ENCODE measurements at places on chromosomes 2 and 18.

DNA sequence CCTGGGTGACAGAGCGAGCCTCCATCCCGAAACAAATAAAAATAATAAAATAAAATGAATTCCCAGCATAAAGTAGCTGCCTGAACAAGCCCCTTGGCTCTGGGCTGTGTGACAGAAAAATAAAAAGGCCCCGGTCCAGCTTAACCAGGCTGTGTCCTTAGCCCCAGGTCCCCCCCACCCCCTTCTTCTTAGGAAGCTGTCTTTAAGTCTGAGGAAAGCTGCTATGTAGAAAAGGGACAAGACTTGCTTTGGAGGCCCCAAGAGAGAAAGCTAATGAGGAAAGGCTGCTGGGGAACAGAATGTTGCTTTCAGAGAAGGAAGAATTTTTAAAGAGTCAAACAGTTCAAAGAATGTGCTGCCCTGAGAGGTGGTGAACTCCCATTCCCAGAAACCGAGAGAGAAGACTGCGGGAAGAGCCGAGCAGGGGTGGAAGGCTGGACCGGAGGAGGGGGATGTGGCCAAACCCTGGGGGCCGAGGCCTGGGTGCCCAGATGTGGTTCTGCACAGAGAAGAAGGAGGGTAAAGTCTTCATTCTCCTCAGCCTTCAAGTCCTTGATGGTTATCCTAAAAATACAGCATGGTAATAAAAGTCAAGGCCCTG lies 61.9 kb downstream of the CENPO start:
- DNase-seq: no peak

DNA sequence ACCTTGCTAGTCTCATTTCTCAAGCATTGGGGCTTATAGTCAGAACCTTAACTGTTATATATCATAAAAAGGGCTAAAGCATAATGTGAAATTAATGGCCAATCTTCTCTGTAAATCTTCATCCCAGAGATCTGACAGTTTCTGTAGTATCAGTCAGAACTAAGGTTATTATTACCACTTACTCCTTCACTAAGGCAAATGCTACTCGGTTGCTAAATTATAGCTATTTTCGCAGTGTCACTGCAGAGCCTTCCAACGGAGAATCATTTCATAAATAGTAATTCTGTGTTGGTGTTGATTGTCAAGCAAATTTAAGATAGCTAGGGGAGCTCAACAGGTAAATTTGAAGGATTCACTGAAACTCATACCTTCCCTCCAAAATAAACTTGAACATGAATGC lies 258.0 kb downstream of the METTL4 start:
- no peak for DNase-seq

- DNase-seq: no peak
Measured at GRCh38 chr2:47654790-47655562, 128.0 kb upstream of the MSH6 start.

- no peak for DNase-seq
Measured at GRCh38 chr2:146867477-146867986, 977.3 kb upstream of the ACVR2A start.

DNA sequence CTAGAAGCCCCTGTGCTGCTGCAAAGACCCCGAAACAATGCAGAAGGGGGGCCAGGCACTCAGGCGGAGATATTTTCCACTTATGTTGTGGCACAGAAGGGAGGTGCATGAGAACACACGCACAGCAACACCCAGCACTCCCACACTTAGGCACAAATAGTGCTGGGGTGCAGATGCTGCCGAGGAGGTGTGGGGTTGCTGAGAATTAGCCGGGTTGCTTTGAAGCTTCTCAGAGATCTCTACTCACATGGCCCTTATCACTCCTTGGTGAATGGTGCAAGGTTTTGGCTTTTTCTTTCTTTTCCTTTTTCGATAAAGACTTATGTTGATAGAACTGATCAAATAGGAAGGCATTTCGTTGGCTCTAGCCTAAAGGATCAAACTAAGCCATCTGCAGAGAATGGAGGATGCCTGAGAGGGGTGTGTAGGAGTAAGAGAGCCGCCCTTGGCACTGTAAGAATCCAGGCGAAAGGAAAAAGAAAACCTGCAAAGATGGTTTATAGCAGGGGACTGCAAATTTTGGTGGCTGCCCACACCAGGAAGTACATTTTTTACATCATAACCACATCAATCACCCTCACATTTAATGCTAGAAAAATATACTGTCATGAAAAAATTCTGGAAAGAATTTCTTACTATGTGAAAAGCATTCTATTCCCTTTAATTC lies 27.9 kb upstream of the FHL2 start:
- no peak for DNase-seq

DNA sequence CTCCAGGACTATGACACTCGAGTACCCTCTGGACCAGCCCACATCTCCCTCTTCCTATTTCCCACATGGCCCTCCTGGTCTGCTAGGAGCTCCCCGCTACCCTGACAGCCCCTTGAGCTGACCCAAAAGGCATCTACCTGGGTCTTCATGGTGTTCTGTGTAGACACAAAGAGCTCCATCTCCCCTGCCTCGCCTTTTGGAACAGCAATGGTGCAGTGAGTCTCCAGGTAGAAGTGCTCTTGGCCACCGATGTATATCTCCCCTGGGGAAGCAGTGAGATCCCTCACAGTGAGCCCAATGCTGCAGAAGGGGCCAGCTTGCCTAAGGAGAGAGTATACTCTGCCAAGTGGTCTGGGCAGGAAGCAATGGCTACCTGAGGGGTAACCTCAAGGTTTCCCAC lies 47.8 kb downstream of the XDH start:
- DNase-seq: no peak

DNA sequence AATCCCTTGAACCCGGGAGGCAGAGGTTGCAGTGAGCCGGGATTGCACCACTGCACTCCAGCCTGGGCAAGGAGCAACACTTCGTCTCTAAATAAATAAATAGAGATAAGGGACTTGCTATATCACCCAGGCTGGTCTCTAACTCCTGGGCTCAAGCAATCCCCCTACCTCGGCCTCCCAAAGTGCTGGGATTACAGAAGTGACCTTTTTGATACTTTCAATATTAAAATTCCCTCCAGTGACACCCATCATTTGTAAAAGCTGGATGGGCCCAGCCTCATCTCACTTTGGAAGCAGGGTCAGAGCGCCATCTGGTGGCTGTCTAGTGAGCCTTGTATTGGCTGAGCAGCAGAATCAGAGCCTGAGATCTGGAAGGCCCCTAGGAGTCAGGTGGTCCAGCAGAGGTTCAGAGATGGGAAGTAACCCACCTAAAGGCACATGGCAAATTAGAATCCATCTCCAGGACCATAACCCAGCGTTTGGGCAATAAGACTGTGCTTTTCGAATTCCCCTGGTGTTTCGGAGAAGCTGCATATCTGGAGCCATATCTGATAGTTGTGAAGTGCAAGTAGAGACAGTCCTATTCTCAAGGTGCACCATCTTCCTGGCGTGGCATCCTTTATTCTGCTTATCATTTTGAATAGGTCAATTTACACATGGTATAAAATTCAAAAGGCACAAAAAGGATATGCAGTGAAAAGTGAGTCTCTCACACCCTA lies 18.3 kb upstream of the SLC35F6 start:
- DNase-seq: peak; percentile 39

DNA sequence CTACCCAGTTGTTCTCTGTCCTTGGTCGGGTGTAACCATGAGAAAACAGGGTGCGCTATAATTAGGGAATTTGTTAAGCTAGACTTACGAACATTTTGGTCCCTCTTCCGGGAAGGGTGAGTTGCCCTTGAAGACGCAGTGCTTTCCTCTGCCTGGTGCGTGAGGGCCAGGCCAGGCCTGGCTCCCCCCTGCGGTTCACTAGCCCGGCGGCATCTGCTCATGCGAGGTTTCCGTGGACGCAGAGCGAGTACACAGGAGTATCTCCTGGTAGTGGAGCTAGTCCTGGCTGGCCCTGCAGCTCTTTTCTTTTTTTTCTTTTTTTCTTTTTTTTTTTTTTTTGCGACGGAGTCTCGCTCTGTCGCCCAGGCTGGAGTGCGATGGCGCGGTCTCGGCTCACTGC lies 148.8 kb downstream of the PTGR3 start:
- DNase-seq: no peak

DNA sequence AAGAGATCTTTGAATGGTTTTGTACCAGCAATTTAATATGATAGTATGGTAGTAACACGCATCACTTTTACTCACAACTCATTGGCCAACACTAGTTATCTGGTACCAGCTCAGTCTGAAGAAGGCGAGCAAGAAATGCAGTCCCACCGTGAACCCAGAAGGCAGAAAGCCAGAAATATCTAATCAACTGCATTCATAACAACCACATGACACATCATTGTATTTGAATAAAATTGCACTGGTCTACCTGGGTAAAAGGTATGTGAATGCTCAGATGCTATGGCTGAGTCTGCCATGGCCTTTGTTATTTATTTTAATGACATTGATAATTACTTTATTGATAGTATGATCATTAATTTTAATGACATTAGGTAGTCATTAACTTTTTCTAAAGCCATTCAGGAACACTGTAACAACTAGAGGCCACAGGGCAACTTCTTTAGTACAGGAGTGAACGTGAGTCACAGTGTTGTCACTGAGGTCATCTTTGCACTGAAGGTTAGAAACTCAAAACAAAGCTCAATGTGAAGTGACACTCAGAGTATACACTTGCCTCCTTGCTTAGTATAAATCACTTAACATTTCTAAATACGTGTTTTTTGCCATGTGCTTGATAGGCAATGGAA lies 475.6 kb upstream of the TNP1 start:
- DNase-seq: no peak

- DNase-seq: no peak
Measured at GRCh38 chr18:37674570-37674969, 109.0 kb upstream of the CELF4 start.

- no peak for DNase-seq
Measured at GRCh38 chr18:36360256-36360909, 62.9 kb downstream of the FHOD3 start.

DNA sequence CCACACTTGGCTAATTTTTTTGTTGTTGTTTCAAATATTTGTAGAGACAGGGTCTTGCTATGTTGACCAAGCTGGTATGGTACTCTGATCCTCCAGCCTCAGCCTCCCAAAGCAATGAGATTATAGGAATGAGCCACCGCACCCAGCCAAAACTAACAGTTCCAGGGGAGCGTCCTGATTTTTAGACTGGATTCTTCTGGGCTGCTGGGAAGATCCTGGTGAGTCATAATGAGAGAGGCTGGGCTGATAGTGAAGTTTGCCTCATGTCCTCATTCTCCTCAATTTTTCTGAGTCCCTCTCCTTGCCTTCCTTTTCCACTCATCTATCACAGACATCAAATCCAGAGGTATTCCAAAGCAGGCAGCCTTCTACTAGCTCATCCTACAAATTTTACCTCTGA lies 81.3 kb downstream of the VSNL1 start:
- no peak for DNase-seq

GRCh38 chr2:69054431-69054830 lies 41.5 kb downstream of the ANTXR1 start:
- no peak for DNase-seq

DNA sequence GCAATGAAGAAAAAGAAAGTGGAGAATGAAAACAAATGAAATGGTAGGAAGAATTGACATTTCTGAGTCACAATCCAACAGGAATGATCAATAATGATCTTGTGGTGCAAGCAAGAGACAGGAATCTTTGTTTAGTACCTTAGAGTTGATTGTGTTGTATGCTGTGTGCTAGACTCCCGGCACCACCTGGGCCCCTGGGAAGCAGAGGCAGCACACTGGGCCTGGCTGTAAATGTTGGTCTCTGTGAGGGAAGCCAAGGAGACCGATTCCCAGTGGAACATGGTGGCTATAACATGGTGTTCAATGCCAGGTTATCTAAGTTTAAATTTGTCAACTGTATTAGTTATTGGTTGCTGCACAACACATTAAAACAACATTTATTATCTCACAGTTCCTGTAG lies 9.8 kb upstream of the CWC22 start:
- DNase-seq: no peak

GRCh38 chr2:173872714-173873113 lies 92.5 kb downstream of the SP3 start:
- no peak for DNase-seq

- DNase-seq: no peak
Measured at GRCh38 chr18:58271770-58272169, 227.7 kb downstream of the NEDD4L start.

DNA sequence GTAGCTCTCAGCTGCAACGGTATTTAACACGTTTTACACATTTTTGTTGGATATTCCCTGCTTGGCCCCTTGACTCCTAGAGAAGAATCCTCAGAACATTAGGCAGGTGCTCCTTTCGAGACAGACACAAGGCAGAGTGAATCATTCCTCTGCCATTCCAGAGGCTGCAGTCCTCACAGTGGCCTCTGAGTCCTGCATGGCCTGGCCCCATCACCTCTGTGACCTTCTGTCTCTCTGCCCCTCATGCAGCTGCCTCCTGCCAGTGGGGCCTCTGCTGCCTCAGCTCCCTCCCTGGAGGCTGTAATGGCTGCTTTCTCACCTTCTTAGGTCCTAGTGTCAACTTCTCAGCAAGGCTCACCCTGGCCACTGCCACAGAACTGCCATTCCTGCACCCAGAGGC lies 101.3 kb downstream of the PTPRM start:
- DNase-seq: no peak

DNA sequence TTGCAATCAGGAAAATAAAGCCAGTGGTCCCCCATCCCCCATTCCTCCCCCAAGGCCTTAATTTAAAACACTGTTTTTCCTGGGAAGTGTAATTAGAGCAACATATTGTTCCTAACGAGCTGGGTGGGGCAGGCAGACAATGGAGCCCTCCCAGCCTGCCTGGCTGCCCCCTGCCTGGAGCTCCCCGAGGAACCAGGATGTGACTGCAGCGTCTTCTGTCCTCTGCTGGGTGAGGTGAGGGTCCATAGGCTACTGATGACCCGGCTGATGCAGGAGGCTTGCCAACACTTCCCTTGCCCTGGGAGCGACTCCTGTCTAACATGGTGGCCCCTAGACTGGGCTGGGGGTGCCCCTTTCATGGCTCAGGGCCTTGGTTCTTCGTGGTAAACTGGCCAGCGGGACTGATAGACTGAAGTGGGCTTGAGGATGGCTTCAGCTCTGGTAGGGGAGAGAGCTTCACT lies 152.4 kb downstream of the DYSF start:
- no peak for DNase-seq

GRCh38 chr2:216858312-216858711 lies 1.6 kb downstream of the TNP1 start:
- no peak for DNase-seq

GRCh38 chr2:72695676-72696075 lies 130.2 kb downstream of the EXOC6B start:
- DNase-seq: no peak

GRCh38 chr2:127175751-127176354 lies 44.2 kb downstream of the CYP27C1 start:
- no peak for DNase-seq

DNA sequence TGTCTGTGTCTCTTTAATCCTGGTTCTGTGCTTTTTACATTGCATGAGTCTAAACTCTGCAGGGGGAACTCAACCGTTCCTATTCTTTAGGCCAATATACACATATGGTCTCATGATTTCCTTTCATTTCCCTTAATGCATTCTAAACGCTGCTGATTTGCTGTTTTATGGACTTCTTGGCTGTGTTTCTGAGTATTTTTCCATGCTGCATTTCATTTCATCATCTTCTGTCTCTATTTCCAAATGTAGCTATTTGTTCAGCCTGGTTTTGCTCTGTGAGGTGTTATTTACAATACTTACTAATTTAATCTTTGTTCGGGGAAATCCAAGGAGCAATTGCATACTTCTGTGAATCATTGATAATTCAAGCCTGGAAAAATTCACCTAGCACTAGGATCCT lies 897.2 kb downstream of the TSN start:
- DNase-seq: no peak

Measured in stimulated activated CD4-positive, alpha-beta T cell treated with anti-CD3 and anti-CD28 coated beads, Interleukin-1b, Interleukin-23, amount 100 ng/mL, for 1 hour (primary cell).